ENCODE measurements at places on chromosomes 5 and 9. TPM values are rescaled to one million over a fixed set of nuclear protein-coding genes. Genes with fewer than 3 reads are reported as not detected.

DNA sequence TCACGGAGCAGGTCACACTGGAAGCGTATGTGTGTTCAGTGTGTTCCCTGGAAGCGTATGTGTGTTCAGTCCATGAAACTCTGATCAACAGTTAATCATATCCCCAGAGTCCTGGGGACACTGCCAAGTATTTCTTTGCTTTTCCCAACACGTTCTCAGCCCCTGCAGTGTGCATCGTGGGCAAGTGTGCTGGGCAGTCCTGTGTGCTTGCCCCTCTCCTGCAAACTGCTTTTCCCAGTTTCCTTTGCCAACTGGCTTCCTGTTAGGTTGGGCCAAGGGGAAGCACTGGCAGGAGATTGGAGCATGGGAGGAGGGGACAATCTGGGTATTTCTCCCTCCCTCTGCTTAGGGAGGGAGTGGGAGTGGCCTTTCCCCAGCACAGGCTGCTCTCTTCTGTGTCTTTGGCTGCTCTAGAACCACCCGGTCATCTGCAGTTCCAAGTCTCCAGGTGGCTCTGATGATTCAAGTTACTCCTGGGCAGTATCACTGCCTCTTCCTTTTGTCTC is 36.8 kb upstream of the NEK6 start:
- no peak for DNase-seq

DNA sequence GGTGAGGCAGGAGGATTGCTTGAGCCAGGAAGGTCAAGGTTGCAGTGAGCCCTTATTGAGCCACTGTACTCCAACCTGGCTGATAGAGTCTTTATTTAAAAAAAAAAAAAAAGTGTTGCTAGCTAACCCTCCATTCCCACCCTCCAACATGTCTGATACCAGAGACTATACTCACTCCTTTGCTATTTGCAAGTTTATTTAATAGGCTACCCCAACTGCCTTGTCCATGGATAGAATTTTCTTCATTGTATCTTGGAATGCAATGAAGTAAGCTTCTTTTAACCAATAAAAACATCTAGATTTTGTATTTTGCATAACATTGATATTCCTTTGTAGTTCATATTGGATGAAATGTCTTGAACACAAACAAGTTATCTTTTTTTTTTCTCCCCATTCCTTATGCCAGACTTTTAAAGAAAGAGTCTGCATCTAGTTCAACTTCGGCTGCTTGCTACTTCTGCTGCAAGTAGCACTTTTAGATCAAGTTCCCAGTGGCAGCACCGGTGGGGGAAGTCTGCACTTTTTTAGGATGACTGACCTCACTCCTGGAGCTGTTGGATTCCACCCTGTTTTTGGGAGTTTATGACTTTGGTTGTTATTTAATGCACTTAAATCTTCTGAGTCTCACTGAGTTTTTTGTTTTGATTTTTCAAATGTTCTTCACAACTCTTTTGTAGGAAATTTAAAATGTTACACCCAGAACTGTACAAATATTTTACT is 112.5 kb downstream of the UHRF2 start:
- DNase-seq: no peak

DNA sequence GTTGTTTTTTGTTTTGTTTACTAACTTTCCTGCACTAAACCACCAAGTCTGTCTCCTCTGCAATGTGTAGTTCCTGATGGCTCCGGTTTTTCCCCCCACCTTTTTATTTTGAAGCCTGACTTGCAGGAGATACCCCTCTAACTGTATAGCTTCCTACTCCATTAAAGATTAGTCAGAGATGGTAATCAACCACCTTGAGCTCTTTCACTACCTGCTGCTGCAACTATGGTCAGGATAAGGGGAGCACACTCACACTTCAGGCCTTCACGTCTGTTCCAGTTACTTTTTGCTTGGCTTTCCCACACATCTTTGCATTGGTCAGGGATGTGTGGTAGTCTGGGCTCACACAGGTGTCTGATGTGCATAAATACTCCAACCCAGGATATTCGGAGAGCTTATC is 63.4 kb downstream of the NR6A1 start:
- no peak for DNase-seq

- no peak for DNase-seq
These were observed 81.8 kb downstream of the SUSD1 start for GRCh38 chr9:112093147-112093869.

GRCh38 chr9:70007831-70008230 is 35.8 kb upstream of the MAMDC2 start:
- DNase-seq: no peak

GRCh38 chr5:173283318-173284288 is 44.6 kb downstream of the STC2 start:
- no peak for DNase-seq

DNA sequence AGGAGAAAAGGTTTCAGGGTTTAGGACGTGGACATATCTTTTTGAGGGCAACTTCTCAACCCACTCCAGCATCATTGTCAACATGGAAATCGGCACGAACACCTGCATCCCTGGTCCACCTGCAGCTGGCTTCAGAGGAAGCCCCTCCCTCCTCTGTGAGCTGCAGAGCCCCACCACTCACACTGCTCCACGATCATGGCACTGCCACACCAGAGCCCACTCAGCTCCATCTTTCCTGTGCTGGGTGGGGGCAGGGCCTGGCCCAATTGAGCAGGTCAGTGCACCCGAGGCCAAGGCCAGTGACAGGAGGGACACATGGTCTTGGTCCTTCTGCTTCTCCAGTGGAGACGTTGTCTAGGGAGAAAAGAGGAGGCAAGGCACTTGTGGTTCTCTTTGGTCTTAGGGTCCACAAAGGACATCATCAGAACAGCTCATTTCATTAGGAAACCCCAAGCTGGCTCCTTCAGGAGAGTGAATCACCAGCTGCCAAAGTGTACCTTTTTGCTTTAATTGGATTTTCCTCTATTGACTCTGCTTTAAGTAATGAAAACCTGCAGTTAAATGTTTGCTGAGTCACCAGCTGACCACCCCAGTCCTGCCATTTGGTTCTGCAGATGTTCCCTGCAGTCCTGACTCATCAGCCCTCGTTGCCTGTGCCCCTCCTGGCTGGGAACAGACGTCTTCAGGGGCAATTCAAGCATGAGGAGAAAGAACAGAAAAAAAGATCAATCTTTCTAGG is 56.2 kb downstream of the UBE2QL1 start:
- no peak for DNase-seq

GRCh38 chr9:114399381-114399780 is 11.6 kb upstream of the AKNA start:
- no peak for DNase-seq

DNA sequence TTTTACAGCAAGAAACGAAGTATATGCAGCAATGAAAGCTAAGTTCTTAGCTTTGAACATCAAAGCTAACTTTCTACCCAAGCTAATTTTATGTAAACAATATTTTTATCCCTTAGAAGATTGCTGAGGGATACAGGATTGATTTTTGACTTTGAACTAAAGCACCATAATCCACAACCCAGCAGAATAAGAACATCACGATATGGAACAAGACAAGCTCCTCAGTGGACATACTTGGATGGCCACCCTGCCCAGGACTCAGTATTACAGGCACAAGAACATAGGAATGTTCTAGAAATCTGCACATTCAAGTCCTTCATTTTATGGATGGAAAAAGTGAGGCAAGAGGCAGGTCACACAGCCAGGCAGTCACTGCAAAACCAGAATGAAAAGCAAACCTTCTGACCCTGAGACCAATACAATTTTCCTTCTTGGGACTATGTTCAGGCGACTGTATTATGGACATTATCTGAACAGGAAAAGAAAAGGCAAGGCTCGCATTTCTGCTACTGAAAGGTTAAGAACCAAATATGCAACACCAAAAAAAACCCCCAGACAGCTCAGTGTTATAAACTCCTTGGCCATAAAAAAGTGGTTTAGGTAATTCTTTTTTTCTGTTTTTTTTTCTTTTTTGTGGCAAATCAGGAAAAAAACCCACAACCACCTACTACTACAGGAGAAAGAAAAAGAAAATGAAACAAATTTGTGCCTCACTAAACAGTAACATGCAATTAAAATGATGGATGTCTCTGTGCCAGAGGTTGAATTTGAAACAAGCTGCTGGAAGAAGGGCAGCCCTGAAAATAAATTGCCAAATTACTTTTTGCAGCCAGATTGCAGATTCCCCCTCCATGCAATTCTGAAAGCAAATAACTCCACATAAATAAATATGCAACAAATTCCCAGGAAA is 25.4 kb downstream of the EPB41L4B start:
- no peak for DNase-seq

GRCh38 chr5:179862296-179862695 is 3.7 kb upstream of the MRNIP start:
- DNase-seq: no peak

Gene NEURL1B
- polyA plus RNA-seq: 15.4 TPM

Gene PDE8B
- 6.0 TPM for polyA plus RNA-seq

Gene CAMK2A
- 0.75 TPM for polyA plus RNA-seq

Gene IFNK
- polyA plus RNA-seq: not detected

Gene DIPK1B
- polyA plus RNA-seq: 40.4 TPM

Gene CDC20B
- polyA plus RNA-seq: 0.79 TPM

Gene RASA1
- polyA plus RNA-seq: 52.5 TPM

All from left renal pelvis (tissue), 4 donors.